Activated effector memory CD4-positive, alpha-beta T cell treated with Interleukin-2 at 50 U/mL for 16 hours (primary cell): ENCODE measurements at places on chromosomes 2 and 18.

DNA sequence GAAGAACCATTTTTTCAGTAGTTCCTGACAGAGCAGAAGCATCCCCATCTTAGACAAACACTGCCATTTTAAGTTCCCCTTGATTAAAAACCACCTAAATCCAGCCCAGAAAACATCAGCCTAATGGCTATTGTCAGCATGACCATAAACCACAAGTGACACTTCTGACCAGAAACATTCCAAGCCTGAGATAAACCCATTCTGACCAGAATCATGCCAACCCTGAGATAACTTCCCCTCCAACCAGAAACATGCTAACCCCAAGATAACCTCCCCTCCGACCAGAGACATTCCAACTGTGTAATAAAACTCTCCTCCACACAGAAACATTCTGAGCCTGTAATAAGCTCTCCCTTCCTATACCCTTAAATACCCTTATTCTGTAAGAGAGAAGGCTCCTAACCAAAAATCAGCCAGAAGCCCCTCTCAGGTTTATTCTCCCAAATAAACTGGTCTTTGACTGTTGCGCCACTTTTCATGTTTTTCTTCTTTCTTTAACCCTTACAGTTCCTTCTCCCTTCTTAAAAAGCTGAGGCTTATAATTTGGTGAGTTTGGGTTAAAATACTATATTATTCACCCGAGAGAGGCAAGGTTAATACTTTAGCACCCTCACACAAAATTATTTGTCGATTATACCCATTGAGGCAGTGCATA, 149.7 kb downstream of the HNMT start:
- DNase-seq, result no peak

DNA sequence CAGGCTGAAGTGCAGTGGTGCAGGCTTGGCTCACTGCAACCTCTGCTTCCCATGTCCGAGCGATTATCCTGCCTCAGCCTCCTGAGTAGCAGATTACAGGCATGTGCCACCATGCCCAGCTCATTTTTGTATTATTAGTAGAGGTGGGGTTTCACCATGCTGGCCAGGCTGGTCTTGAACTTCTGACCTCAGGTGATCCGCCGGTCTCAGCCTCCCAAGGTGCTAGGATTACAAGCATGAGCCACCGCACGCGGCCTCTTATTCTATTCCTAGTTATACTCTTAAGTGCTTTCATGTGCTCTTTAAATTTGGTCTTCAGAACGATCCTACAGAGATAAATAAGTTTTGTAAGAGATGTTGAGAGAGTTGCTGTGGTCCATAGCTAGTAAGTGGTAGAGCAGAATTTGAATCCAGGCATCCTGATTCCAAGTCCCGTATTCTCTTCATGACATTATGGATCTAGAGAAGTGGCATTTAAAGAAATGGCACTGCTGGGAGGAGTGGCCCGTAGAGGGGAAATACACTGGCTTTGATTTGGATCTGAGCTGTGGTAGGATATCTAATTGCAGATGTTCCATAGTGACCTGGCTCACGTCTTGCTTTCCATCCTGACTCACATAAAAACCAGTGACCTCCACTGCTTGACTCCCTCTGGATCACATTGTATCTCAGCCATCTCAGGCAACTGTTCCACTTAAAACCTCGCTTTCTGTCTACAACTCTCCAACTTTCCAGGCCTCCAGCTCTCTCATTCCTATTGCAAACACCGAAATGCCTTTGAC, 22.8 kb upstream of the ME2 start:
- no peak for DNase-seq

DNA sequence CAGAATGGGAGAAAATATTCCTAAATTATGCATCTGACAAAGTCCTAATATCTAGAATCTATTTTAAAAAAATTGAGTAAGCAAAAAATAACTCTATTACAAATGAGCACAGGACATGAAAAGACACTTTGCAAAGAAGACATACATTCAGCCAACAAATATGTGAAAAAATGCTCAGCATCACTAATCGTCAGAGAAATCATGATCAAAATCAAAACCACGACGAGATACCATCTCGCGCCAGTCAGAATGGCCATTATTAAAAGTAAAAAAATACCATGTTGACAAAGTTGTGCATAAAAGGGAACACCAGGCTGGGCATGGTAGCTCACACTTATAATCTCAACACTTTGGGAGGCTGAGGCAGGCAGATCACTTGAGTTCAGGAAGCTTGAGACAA, 63.5 kb downstream of the EVA1A start:
- DNase-seq, result no peak

DNA sequence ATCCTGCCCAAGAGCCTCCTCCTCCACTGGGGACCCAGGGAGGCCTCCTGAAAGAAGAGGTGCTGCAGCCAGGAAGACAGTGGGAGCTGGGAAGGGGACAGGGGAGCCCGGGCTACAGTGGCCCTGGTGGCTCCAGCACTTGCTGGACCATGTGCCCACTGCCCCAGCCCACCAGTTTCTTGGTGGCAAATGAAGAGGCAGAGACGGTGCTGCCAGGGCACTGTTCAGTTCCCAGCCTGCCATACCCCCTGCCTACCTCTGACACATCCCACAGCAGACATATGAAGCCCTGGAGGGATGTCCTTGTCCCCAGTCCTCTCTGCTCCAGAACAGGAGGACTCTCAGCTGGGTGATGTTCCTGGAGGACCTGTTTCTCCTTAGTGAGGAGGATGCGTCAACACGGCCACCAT, 3.7 kb downstream of the RAMP1 start:
- DNase-seq, result no peak

- DNase-seq, result no peak
Measured at GRCh38 chr2:170229125-170229524, 51.2 kb downstream of the MYO3B start.

GRCh38 chr2:120471166-120471565, 125.2 kb downstream of the INHBB start:
- no peak for DNase-seq

DNA sequence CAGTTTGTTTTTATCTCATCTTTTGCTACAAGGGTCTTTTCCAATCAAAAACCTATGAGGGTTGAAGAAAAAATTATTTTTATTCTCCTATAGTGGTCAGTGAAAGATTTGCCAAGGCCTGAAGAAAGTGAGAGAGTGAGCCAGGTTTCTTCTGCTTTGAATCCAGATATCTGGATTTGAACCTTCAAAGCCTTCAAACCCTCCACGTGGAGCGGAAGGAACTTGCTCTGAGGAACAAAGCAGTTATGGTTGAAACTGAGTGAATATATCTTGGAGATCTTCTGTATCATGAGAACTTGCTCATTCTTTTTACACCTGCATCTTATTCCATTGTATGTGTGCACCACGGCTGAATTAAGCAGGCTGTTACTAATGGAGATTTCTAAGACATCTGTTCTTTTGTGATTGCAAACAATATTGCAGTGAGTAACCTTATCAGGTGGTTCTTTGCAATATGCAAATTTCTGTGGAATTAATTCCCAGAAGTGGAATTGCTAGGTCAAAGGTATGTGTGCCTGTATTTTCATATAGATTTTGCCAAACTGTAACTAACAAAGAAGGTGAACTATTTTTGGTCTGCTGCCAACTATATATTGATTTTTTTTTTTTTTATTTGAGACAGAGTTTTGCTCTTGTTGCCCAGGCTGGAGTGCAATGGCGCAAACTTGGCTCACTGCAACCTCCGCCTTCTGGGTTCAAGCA, 147.9 kb downstream of the B3GNT2 start:
- DNase-seq, result no peak

DNA sequence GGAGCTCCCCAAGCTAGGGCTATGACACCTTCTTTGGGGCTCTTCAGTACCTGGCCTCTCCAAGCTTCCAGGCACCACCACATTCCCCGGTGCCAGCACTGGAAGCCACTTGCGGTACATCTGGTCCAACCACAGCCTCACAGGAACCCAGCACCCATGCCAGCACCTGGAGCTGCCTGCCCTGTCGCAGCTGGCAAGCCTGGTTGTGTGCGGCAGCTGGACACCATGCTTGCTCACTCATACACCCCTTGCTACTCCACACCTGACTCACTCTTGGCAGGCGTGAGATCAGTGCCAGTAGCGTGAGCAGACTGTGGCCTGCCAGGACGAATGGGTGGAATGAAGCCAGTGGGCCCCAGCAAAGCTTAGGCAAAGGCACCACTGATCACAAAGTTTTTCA, 34.0 kb downstream of the LRRTM4 start:
- DNase-seq, result no peak

- DNase-seq, result no peak
Measured at GRCh38 chr2:232919141-232919540, 49.1 kb downstream of the SNORC start.

GRCh38 chr2:101609433-101609832, 88.1 kb upstream of the MAP4K4 start:
- DNase-seq, result no peak

DNA sequence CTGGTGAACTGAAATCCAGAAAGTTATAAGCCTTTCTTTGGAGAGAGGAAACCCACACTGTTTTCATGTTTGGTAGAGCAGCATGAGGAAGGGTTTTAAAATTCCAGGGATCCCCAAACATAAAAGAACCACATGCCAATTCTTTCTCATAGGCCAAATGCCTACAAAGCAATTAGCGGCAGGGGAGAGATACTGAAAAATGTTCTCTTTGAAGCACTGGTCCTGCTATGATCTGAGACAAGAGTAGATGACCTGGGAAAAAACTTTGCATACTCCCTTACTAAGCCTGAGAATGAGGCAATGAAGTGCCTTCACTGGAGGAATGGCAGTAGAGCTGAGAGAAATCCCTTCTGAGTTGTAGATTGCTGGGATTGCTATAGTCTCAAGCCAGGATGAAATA, 1261.7 kb downstream of the DSC3 start:
- DNase-seq, result no peak

GRCh38 chr18:26482569-26482968, 65.8 kb downstream of the KCTD1 start:
- no peak for DNase-seq
